ENCODE measurements at places on chromosomes 11 and 22. TPM values are rescaled to one million over a fixed set of nuclear protein-coding genes. Genes with fewer than 3 reads are reported as not detected.
A peak's percentile ranks its signal among the peaks of the same experiment; 100 is the strongest.

GRCh38 chr11:102319544-102319943 is 2.3 kb downstream of the BIRC3 start:
- no peak for DNase-seq

GRCh38 chr11:60905047-60905446 is 1.3 kb downstream of the PRPF19 start:
- no peak for DNase-seq

SLC22A12 gene
- polyA plus RNA-seq = not detected

DNA sequence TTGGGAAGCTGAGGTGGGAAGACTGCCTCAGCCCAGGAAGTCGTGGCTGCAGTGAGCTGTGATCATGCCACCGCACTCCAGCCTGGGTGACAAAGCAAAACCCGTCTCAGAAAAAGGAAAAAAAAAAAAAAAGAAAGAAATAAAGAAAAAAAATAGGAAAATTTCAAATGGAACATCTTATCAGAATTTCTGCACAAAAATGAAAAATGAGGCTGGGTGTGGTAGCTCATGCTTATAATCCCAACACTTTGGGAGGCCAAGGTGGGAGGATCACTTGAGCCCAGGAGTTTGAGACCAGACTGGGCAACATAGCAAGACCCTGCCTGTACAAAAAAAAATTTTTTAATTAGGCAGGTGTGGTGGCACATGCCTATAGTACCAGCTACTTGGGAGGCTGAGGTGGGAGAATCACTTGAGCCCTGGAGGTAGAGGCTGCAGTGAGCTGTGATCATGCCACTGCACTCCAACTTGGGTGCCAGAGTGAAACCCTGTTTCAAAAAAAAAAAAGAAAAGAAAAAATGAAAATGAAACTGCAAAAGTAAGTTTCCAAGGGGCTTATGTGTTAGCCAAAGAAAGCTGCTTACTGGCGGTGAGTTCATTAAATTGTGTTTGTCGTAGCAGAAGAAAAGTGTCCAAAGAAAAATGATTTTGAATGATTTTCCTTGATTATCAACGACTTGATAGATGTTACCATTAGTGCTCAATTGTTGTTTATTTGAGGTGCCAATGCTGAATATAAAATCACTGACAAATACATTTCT is 7.5 kb upstream of the CRKL start:
- no peak for DNase-seq

OR8D1 gene
- polyA plus RNA-seq = not detected

- DNase-seq = peak; percentile 78
Observed at GRCh38 chr11:95831198-95831883, 41.0 kb downstream of the CEP57 start.

DNA sequence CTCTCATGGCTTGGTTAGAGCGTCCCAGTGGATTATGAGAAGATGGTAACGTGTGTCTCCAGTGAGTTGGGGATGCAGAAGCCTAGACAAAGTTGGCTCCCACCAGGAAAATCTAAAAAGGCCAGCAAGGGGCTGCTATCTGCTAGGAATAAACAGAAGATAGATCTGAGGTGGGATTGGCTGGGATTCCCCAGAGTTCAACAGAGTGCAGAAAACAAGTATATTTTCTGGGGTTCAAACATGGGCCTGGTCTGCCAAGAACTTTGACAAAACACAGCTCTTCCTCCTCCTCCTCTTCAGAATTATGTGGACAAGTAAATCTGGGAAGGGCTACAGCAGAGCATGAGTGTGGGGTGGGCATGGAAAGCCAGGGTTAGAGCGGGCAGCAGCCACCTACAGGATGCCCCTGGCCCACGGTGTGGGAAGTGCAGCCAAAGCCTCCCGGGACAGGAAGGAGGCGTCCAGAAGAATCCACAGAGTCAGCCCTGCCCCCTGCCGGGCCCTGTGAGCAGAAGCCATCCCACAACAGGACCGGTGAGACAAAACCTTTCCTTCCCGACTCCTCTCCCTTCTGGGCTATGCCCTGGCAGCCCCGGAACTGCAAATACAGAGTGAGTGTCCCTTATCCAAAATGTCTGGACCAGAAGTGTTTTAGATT is 67.1 kb downstream of the CD82 start:
- DNase-seq = peak; percentile 41

GRCh38 chr11:45809456-45810395 is 4.8 kb downstream of the SLC35C1 start:
- DNase-seq = no peak

DNA sequence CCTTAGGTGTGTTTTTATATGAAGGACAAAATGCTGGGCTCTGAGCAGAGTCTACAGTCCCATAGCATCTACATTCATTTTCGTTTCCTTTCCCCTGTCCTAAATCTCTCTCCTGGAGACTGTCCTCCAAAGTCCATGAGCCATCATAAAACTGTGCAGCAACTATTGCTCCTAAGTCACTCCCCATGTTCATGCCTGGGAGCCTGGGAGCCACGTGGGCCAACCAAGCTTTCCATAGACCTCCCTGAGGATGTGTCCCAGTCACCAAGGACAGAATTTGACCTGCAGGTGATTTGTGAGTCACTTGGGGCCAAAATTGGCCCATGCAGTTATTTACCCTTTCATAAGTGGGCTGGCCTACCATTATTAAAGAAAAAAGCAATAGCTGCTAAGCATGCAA is 28.7 kb downstream of the EHF start:
- DNase-seq = no peak

MPZL3 gene
- polyA plus RNA-seq = 0.44 TPM

- DNase-seq = no peak
Observed at GRCh38 chr11:79670882-79671281, 230.1 kb upstream of the TENM4 start.

GAB2 gene
- 7.1 TPM for polyA plus RNA-seq

LZTR1 gene
- 27.4 TPM for polyA plus RNA-seq

GRCh38 chr11:72924568-72925190 is 110.5 kb downstream of the ATG16L2 start:
- DNase-seq = peak; percentile 33

CTSW gene
- polyA plus RNA-seq = not detected

- no peak for DNase-seq
Observed at GRCh38 chr11:76102802-76103201, 103.5 kb downstream of the WNT11 start.

- no peak for DNase-seq
Observed at GRCh38 chr11:112809429-112809828, 151.8 kb upstream of the NCAM1 start.

DNA sequence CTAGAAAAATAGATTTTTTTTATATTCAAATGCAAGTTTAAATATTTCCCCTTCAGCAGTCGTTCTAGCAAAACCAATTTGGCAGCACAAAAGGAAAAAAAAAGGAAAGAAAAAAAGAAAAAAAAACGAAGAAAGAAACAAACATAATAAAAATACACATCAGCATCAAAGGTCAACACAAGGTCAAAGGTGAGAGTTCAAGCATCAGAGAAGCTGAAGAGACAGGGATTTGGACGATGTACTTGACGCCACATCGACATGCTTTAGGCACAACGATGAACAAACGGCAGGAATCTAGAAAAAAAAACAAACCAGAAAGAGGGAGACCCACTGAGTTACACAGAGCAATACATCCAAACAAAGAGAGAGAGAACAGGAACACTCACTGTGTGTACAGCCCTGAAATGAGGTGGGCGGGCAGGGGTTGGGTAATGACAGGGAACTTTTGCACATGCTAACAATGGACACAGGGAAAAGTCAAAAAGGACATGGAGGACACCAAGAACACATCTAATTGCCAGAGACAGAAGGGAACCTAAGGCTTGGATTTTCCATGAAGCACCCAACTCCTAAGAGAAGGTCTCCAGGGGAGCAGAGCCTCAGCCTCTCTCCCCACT is 19.8 kb upstream of the RAPSN start:
- DNase-seq = peak; percentile 18

VSIG10L2 gene
- polyA plus RNA-seq = not detected

- DNase-seq = no peak
Observed at GRCh38 chr11:75433443-75433842, 440 bp upstream of the KLHL35 start.

DNA sequence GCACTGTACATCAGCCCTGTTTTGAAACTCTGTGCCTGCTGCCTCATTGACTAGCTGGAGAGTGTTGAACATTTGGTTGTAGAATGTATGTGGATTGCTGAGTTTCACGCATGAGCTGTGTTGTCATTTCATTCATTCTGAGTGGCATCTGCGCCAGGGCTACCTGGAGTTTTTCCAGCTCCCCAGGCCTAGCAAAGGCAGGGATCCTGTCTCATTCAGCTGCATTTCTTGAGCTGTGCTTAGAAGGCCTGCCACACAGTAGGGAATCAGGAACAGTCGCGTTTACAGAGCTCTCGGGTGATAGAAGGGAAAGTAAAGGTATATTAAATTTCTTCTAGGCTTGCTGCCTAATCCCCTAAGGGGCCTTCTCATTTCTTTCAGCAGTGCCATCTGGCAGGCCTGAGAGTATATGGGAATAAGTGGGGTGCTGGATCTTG is 44.3 kb downstream of the PTPRJ start:
- DNase-seq = no peak

GRCh38 chr11:11842421-11843008 is 743 bp downstream of the USP47 start:
- DNase-seq = peak; percentile 92

NAALAD2 gene
- polyA plus RNA-seq = 0.73 TPM

LDHAL6A gene
- not detected for polyA plus RNA-seq

DNA sequence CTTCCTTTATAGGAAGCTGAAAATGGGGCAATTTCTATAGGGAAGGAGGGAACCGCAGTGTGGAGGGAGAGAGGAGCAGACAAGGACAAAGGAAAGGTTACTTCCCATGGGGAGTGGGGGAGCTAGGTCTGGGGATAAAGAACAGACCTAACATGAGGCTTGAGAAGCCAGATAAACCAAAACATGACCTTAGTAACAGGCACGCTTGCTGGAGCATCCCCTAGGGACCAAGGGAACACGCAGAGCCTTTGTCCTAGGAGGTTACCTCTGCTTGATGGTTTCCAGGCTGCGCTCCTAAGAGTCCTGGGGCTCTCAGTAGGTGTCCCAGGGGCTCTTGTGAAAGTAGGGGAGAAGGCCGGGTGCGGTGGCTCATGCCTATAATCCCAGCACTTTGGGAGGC is 271.4 kb upstream of the NCAM1 start:
- no peak for DNase-seq

DNA sequence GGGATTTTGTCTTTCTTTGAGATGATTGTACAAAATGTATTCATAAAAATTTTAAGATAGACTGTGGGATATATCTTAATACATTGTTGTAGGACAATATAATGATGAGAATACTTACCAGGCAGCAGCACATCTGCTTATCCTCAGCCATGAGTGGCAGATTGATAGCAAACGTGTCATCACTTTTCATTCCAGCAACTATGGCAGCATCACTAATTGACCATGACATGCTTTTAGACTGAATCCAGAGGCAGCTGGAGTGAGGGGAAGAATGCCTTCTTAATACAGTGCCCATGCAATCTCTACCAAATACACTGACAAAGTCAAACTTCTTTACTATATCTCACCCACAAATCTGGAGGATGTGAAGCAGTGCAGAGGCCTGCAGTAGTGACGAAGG is 755.2 kb upstream of the RAG2 start:
- no peak for DNase-seq

- DNase-seq = peak; percentile 60
Observed at GRCh38 chr22:38505541-38506117, 482 bp downstream of the DDX17 start.

GRCh38 chr11:59154610-59155009 is 12.0 kb downstream of the FAM111A start:
- DNase-seq = no peak

DNA sequence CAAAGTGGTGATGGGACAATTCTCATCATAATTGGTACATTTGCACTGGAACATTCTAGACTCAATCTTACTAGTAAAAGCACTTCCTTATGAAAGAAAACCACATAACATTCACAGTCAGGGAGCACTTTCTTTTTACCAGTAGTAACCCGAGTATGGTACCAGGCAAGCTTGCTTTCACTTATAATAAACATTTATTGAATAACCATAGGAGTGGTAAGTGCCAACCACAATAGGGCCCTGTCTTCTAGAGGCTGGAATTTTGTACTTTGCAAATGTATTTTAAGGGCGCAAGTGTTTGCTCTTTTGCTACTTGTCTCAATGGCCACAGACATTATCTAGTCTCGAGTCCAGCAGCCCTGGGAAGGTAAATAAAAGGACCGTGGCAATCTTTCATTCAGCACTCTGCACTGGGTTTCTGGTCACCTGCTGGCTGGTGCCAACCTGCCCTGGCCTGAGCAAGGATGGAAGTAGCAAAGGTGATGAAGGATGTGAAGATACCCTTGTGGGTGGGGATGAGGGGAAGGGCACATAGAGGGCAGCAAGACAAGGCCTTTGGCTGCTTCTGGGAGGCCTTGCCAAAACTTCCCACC is 24.2 kb downstream of the C22orf31 start:
- DNase-seq = no peak

DNA sequence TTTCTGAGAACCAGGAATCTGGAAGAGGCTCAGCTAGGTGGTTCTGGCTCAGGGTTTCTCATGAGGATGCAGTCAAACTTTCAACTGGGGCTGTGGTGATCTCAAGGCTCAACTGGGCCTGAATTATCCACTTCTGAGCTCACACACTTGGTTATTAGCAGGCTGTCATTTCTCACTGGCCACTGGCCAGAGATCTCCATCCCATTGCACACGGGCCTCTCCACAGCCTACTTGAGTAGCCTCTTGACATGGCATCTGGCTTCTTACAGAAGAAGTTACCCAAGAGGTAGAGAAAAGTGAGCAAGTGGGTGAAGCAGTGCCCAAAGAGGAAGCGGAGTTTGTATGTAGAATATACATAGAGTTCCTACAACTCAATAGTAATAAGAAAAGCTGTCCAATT is 16.0 kb downstream of the CALCA start:
- no peak for DNase-seq

- no peak for DNase-seq
Observed at GRCh38 chr22:45322873-45323525, 13.3 kb downstream of the FAM118A start.

GRCh38 chr11:59598961-59599360 is 16.6 kb downstream of the OSBP start:
- DNase-seq = no peak

PVALB gene
- not detected for polyA plus RNA-seq

DNA sequence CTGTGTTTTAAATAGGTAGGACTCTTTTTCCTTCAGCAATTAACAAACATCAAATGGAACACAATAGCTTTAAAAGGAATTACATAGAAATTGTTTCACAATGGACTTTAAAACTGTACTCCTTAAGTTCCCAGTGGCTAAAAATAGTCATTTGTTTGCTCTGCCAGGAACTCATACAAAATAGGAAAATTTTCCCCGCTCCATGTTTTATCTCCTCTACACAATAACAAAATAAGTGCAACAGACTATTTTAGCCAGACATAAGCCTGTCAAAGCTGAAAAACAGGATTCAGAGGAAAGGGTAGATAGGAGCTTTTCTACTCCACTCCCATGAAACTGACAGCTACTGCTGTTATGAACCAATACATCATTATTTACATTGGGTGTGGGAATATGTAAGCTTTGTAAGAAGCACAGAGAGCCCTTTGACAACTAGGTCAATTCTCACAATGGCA is 90.1 kb downstream of the STK33 start:
- no peak for DNase-seq
